Activated B cell treated with CpG ODN at 0.5 μM for 24 hours (primary cell): ENCODE measurements at places on chromosomes 2 and 18.

DNA sequence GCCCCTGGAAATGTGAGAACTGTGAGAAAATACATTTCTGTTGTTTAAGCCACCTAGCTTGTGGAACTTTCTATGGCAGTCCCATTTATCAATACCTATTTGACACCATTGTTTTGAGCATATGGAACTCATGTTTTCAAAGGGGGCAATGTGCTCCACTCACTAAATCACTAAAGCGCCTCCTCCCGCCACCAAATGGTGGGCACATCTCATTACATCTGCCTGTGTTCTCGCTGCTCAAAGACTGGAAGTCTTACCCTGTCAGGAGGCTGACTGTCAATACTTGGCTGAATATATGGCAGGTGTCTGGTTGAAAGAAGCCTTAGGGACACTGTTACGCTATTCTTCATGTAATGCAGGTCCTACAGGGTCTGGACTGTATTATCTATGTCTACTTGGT is 767.7 kb downstream of the TSN start:
- no peak for DNase-seq

DNA sequence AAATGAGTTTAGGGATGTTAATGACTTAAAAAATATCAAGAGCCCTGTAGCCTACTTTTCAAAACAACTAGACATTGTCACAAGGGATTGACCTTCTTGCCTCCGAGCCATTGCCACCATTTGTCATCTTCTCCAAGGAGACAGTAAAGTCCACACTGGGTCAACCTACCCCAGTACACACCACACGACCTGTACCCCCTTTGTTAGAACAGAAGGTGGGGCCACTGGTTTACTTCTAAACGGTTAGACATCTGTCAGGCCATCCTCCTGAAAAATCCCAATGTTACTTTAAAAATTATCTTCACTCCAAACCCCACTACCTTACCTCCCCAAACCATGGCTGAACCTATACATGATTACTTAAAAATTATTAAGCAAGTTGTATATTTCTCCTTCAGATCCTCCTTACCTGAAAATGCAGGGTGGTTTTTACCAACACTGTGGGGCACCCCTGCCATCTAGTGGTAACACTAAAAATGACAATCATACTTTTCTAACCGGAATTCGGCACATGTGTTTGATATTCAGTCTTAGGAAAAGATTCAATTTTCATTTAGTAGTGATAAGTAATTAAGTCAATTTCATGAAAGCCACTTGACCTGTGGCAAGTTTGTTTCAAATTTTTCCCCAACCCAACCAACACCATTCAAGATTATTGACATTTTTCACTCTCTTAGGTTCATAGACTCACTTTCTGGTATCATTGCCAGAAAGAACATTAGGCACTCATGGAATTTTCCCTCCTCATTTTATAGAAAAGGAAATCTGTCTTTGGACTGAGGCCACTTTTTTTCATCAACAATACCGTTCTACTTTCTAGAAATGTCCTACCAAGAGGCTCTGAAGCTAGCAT is 265.3 kb upstream of the PKDCC start:
- no peak for DNase-seq

GRCh38 chr2:181970160-181970794 is 15.4 kb upstream of the PPP1R1C start:
- DNase-seq = no peak

DNA sequence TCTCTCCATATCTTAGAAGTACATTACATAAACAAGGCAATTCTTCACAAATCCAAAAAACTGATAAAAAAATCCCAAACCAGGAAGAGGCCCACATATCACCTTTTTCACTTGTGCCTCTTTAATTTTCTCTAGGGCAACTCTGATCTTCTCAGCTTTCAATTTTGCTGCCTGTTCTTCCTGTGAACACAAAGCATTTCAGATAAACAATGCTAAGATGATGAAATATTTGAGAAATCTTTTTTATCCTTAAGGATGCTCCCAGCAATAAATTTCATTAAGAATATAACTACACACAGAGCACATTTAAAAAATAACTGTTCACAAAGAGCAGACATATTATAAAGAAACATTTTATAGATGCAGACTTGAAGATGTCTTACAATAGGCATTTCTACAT is 73.4 kb downstream of the RAPH1 start:
- no peak for DNase-seq

- DNase-seq = no peak
Observed at GRCh38 chr2:193894081-193894480, 1699.3 kb upstream of the TMEFF2 start.

DNA sequence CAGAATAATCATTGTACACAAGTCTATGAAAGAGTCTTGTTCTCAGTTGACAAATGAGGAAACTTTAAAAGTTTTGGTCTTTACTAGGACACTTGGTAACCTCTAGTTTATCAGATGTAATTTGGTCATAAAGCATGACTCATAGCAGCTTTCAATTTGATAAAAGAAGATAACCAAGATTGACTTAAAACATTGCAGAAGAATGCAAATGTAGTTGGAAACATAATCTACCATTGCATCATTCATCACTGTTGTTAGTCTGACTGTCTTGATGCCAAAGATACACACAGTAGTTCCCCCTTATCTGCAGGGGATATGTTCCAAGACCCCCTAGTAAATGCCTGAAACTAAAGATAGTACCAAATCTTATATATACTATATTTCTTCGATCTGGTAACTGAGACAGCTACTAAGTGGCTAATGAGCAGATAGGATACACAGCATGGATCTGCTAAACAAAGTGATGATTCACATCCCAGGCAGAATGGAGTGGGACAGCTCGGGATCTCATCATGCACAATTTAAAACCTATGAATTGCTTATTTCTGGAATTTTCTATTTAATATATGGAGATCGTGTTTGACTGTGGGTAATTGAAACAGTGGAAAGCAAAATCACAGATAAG is 131.4 kb upstream of the CCDC68 start:
- no peak for DNase-seq

DNA sequence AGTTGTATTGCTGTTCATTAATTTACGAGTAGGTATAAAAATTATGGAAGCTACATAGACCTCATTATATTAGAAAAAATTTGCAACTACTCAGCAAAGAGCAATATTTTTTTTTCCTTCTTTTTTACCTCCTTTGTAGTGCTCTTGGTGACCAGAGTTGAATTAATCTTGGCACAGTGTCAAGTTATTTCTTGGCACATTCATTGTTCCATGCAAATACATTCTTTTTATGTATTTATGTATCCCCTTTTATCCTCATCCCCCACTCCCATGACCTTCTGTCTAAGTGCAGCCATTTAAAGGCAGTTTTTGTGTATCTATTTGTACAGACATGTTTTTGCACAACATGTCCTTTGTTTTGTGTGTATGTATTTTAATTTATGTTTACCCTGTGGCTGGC is 224.5 kb downstream of the CCDC102B start:
- no peak for DNase-seq
